ENCODE measurements at places on chromosomes 12 and 14.

- DNase-seq, result no peak
Measured at GRCh38 chr14:104315169-104315568, 176.8 kb downstream of the KIF26A start.

DNA sequence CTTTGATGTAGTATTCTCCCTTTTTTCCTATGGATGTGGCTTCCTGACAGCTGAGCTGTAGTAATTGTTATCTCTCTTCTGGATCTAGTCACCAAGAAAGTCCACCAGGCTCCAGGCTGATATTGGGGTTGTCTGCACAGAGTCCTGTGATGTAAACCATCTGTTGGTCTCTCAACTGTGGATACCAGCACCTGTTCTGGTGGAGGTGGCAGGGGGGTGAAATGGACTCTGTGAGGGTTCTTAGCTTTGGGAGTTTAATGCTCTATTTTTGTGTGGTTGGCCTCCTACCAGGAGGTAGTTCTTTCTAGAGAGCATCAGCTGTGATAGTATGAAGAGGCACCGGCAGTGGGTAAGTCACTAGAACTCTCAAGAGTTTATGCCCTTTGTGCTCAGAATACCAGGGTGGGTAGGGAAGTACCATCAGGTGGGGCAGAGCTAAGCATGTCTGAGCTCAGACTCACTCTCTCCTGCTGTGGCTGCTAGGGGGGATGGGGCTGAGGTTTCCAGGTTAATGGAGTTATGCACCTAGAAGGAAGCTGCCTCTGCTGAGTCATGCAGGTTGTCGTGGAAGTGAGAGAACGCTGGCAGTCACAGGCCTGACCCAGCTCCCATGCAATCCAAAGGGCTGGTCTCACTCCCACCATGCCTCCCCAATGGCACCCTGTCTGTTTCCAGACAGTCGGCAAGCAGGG lies 3.0 kb upstream of the TAS2R14 start:
- DNase-seq, result no peak

DNA sequence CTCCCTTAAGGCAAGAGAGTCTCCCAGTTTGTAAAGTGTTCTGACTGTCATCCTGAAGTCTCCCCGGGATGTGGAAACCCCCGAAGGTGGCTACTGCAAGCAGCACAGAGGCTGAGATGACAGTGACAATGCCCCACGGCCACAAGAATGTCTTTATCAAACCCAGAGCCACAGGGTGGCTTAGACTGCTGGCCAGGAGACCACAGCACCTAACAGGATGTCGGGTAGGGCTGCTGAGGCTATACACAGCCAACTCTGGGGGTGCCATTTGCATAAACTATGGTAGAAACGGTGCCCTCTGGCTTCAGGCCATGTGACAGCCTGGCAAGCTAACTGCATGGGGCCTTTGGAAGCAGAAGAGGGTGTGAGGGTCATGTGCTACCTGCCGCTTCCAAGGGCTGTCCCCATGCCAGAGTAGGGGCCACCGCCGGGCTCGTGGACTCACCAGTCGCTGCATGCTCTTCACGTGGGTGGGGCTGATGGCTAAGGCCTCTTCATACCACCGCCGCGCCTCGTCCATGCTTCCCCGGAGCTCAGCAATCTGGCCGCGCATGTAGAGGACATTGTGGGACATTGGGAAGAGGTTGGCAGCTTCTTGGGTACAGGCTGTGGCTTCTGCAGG lies 180.9 kb downstream of the CALM1 start:
- DNase-seq, result no peak

DNA sequence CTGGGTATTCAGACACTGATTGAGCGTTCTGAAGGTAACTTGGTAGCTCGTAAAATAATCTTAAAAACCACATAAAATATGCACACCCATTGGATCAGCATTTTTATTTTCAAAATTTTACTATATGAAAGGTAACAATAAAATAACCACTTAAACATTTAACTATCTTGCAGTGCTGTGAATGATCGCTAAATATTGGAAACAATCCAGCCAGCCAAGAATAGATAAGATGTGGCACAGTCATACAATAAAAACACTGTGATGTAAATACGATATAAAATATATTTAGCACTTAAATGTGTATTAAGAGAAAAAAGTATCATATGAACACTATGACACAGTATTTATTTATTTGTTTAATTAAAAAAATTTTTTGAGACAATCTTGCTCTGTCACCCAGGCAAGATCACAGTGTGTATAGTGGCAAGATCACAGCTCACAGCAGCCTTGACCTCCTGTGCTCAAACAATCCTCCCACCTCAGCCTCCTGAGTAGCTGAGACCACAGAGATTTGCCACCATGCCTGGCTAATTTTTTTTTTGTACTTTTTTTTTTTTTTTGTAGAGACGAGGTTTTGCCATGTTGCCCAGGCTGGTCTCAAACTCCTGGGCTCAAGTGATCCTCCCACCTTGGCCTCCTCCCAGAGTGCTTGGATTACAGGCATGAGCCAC lies 39.4 kb downstream of the SDR9C7 start:
- no peak for DNase-seq

- DNase-seq, result no peak
Measured at GRCh38 chr14:59139324-59139723, 49.1 kb upstream of the DAAM1 start.

DNA sequence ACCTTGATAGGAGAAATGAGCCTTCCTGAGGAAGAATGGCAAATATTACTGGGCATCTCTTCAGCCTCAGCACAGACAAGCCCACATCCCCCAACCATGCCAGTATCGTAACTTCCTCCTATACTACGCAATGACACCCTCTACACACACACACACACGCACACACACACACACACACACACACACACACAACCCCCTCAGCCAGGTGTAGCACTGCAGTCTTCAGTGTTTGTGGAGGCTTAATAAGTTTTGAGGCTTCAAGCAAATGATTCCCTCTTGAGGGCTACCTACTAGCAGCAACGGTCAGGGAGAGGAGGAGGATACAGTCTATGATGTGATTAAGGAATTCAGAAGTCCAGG lies 1.6 kb downstream of the DGKA start:
- peak; percentile 43 for DNase-seq

- DNase-seq, result no peak
Measured at GRCh38 chr12:43812057-43812456, 5.9 kb upstream of the TWF1 start.

GRCh38 chr14:105087963-105088811 lies 23.0 kb upstream of the GPR132 start:
- no peak for DNase-seq

DNA sequence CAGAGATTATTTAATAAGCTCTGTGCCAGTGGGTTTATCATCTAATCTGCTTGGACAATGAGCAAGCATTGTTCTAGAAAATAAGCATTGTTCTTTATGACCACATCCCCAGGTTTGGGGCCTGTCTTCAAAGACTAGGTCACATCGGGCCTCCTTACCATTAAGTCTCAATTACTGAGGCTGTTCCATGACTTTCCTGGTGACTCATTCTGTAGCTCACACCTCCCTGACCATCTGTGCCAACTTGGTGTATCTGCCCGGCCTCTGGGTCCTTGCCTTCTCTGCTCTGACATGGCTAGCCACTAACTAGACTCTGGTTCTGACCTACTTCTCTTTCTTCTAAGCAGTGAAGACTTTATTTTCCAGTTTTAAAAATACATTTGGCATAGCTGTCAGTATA lies 44.4 kb upstream of the PLEKHA5 start:
- no peak for DNase-seq

GRCh38 chr14:24695265-24696241 lies 61.6 kb upstream of the GZMB start:
- no peak for DNase-seq

DNA sequence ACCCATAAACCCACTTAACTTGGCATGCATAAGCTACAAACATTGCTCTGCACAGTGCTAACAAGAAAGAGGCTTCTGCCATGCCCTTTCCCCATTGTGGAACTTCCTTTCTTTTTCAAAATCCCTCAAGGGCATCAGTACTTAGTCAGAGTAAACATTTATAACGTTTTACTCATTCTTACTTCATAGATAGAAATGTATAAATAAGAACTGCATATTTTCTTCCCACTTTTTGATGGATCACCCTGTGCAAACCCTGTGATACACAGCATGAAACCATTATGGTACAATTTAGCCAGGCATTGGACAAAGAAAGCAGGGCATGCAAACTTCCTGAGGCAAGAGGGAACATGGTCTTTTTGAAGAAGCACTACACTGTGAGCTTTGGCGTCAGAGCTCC lies 113.8 kb upstream of the FOXG1 start:
- no peak for DNase-seq

- DNase-seq, result no peak
Measured at GRCh38 chr12:538731-539539, 79.2 kb downstream of the B4GALNT3 start.

- DNase-seq, result no peak
Measured at GRCh38 chr12:114598111-114598510, 85.9 kb downstream of the TBX3 start.

DNA sequence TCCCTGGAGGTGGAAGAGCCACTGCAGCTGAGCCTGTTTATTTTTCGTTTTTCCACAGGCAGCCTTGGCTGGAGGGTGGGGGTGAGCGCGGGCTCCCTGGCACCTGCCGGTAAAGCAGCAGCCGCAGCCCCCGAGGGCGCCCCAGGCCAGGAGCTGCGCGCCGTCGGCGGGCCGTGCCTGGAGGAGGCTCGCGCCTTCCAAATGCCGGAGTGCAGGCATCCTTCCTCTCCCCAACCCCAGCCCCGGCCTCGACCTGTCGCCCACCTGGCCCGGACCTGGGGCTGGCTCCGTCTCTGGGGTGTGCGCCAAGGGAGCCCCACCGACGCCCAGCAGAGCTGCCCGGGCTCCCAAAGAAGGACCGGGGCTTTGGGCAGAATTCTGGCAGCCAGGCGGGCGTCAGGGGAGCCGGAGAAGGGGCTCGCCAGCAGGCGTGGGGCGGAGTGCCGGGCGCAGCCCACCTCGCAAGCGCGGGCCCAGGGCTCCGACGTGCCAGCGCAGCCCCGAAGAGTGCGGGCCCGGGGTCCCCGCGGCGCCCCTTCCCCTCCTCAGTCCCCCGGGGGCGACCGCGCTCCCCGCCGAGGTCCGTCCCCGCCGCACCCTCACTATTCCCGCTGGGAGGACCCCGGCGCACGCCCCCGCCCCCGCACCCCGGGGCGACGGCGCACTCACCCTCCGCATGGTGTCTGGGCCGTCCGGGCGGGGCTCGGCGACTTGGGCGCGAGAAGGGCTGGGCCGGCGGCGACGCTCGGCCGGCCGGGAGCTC lies 130.3 kb downstream of the NDUFA12 start:
- no peak for DNase-seq

GRCh38 chr12:99549651-99550050 lies 97.9 kb upstream of the GARIN6 start:
- no peak for DNase-seq

DNA sequence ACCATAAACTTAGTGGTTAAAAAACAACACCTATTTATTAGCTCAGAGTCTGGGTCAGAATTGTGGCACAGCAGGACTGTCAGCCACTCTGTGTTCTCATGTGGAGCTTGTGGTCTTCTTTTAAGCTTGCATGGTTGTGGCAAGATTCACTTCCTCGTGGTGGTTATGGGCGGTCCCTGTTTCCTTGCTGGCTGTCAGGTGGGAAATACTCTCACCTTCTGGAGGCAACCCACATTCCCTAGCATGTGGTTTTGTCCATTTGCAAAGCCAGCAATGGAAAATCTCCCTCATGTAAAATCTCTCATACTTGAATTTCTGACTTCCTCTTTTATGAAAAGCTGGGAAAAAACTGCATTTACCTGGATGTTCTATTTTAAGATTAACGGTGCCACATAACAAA lies 229.8 kb downstream of the ALX1 start:
- no peak for DNase-seq

- DNase-seq, result no peak
Measured at GRCh38 chr12:11830307-11830801, 180.9 kb downstream of the ETV6 start.

DNA sequence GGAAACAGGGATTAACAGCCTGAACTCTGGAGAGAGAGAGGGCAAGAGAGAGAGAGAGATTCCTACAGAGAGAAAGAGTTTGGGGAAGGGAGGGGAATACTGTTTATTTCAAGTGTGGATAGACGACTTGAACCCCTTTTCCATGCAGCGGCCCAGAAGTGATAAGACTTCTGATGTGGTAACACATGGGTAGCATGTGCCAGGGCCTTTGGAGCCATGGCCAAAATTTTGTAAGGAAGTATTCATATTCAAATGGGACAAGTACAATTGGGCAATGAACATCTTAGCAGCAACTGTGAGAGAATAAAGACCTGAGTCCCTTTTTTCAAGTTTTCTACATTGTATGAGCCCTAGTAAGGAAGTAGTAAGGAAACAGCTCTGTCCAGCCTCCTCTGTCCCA lies 42.4 kb upstream of the CCDC196 start:
- no peak for DNase-seq

- DNase-seq, result no peak
Measured at GRCh38 chr12:110278255-110278536, 2.9 kb upstream of the ATP2A2 start.

DNA sequence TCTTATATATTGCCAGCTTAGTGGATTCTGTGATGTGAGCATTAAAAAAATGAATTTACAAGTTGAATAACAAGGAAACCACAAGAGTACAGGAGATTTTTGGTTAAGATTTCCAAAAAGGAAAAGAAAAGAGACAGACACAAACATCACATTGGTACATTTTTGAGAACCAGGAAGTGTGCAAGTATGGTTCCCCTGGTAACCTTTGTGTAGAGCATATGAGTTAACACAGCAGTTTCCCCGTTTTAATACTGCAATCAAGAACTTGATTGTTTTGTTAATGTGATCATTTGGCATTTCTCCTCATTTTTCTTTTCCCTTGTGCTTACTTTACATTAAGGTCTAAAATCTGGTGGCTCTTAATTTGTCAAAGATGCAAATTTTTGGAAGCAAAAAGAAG lies 490.4 kb upstream of the ATP2B1 start:
- DNase-seq, result no peak

GRCh38 chr14:64860039-64860438 lies 19.7 kb downstream of the SPTB start:
- no peak for DNase-seq

DNA sequence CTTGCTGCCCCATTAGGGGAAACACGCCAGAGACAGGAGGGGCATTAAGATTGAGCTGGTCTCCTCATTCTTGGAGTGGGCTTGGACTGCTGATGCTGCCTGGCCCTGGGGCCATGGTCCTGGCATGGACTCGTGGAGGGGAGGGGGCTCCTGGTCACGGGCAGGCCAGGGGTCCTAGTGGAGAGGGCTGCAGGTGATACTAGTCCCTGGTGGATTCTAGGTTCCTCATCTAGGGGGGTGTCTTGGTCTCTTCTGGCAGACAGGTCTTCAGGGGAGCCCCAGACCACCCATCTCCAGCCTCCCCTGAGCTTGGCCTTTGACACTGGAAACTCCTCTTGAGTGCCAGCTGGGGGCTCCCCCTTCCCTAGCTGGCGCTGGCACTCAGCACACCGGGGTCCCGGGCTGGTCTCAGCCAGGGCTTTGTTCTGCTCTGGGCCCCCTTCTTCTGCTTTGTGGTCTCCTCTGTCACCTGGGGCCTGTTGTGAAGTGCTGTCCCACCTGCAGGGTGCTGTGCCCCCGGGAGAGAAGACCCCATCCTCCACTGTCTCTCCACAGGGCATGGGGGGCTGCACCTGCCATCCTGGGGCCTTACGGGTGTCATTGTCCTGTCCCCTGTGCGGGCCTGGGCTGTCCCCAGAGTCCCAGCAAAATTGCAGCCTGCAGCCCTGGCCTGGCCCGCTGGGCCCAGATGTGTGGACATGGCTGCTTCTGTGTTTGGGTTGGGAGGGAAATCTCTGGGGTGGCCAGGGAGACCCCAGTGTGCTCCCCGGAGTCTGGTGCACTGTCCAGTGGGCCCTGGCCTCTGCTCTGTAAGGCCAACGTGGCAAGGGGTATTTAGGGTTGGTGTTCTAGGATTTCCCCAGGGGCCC lies 2.3 kb downstream of the KIF26A start:
- no peak for DNase-seq
